ENCODE measurements at places on chromosomes 7 and 10.

DNA sequence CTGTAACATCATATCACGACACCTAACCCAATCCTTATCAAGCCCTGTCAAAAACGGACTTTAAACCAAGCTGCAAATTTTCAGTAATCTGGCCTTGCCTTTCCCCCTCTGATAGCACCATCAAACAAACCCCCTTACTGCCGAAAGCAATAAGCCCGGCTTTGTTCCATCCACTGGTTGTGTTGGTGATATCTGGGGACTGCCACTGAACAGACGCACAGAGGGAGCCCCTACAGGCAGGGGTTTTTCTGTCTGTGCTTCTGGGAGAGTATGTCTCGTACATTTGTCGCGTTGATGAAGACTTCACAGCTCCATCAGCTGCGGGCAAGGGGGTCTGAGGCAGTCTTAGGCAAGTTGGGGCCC, 550 bp upstream of the PLAU start:
- peaks cover 19% of the 10 kb centered on the region for H3K4me1 ChIP-seq
- no peak overlapping the region for H3K27ac ChIP-seq
- H3K36me3 ChIP-seq: no peaks in the 10 kb centered on the region
- no peak for DNase-seq
- H3K4me3 ChIP-seq: no peak overlapping the region

DNA sequence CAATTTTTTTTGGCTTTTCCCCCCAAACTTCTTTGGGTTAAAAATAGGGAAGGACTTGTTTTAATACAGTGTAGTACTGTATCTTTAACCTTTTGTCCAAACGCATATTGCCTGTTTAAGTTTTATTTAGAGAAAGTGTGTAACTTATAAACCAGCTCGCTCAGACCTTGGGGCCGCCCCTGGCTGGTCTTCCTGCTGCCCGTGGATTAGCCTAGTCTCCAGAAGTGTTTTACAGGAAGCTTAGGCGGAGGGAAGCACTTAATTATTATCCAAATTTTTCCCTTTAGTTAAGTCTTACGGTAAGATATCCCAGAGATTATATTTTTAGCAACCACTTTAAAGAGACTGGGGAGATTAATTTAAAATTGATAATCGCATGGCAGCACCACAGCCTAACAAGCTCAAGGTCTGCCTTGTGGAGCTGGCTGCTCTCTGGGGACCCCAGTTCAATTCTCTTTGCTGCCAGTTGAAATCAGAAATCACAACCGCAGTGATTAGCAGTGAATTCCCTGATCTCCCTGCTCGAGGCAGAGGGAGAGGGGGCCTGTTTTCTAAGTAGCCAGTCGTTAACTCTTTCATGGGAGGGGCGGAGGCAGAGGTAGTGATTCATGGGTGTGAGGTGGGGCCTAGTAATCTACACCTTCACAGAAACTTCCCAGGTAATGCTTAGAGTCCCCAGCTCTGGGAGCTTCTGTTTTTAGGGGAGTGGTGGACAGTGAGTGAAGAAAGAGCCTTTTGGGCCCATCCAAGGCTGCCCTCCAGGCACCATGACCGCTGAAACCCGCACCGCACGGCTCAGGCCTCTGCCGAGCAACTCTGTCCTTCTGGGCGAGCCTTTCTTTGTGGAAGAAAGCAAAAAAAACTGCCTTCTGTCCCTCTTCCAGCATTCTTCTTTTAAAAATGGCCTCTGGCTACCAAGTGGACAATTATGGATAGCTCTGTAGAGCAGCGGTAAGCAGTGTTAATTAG, 548.7 kb upstream of the GALNT17 start:
- no peak for DNase-seq
- no peaks in the 10 kb centered on the region for H3K27me3 ChIP-seq
- peaks cover 29% of the 10 kb centered on the region for H3K4me1 ChIP-seq
- H3K4me3 ChIP-seq: no peak overlapping the region
- peak overlapping the region; percentile 61 for H3K27ac ChIP-seq

GRCh38 chr10:68499544-68499943, 27.8 kb upstream of the DNA2 start:
- H3K36me3 ChIP-seq: peaks cover 15% of the 10 kb centered on the region
- no peaks in the 10 kb centered on the region for H3K4me1 ChIP-seq
- DNase-seq: no peak
- H3K27ac ChIP-seq: no peak overlapping the region

GRCh38 chr7:87600130-87601124, at the start of gene ABCB1:
ABCB1 (minus strand) TSS chr7:87600884; CDS start chr7:87600184, 700 bp downstream.
- no peak within 1 kb of the TSS for H3K27ac ChIP-seq
- no peak within 1 kb of the TSS for H3K4me3 ChIP-seq
- H3K4me1 ChIP-seq: peaks cover 9% of the 10 kb centered on the region
- peak; percentile 42 for DNase-seq

DNA sequence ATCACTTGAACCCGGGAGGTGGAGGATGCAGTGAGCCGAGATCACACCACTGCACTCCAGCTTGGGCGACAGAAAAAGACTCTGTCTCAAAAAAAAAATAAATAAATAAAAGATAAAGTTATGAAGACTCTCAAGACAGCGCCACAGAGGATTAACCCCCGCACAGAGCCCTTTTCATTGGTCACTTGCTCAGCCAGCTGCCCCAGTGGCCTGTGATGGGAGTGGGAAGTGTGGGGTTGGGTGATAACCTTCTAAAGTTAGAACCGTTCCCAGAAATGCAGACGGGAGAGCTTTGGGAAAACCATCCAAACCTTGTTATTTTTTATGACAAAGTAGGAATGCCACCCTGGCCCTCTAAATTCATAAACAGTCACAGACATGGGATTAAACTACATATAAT, 57.4 kb downstream of the PARP12 start:
- H3K36me3 ChIP-seq: no peaks in the 10 kb centered on the region
- no peaks in the 10 kb centered on the region for H3K4me1 ChIP-seq
- no peak overlapping the region for H3K27ac ChIP-seq
- no peak for DNase-seq
- no peaks in the 10 kb centered on the region for H3K27me3 ChIP-seq

DNA sequence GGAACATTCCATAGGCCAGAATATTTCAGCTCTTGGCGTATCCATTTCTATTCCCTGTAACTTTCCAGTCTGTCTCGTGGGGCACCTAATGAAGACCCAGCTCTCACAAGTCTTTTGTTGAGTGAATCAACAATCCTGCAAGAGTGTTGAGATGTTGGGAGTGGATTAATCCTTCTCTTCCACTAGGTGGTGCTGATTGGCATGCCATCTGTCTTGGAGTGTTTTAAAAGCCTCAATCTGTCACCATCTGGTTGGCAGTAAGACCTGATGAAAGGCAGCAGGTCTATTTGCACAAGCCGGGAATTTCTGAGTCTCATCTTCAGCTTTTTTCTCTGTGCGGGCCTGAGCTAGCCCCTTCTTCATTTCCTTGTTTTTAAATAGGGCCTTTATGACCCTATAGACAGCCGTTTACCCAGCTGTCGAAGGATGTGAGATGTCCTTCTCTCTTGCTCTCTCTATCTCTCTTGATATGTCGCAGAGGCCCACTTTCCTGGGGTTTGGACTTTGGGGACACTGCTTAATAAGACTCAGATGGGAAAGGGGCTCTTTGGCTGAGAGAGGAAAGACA, 180.5 kb downstream of the ZNF365 start:
- no peaks in the 10 kb centered on the region for H3K36me3 ChIP-seq
- no peaks in the 10 kb centered on the region for H3K4me1 ChIP-seq
- no peaks in the 10 kb centered on the region for H3K27me3 ChIP-seq
- no peak overlapping the region for H3K27ac ChIP-seq

- no peak overlapping the region for H3K27ac ChIP-seq
- DNase-seq: no peak
- H3K27me3 ChIP-seq: no peaks in the 10 kb centered on the region
- no peak overlapping the region for H3K4me3 ChIP-seq
- no peaks in the 10 kb centered on the region for H3K36me3 ChIP-seq
Measured at GRCh38 chr7:21603462-21603861, 60.6 kb downstream of the DNAH11 start.

DNA sequence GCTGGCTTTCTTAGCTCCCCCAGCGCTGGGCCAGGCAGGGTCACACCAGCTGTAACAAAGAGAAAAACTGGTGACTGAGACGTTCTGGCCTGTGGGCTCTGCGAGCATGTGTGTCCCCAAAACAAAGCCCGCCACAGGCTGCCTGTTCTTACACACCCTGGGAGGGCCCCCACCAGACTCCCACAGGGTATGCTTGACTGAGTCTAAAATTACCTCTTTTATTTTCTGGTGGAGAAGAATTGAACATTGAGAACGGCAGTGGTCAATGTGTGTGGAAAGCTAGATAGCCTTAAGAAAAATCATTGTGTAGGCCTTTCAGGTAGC, 808 bp downstream of the C10orf71 start:
- no peak overlapping the region for H3K27ac ChIP-seq
- H3K4me1 ChIP-seq: peaks cover 4% of the 10 kb centered on the region
- H3K27me3 ChIP-seq: peaks cover 1% of the 10 kb centered on the region
- no peak for DNase-seq

DNA sequence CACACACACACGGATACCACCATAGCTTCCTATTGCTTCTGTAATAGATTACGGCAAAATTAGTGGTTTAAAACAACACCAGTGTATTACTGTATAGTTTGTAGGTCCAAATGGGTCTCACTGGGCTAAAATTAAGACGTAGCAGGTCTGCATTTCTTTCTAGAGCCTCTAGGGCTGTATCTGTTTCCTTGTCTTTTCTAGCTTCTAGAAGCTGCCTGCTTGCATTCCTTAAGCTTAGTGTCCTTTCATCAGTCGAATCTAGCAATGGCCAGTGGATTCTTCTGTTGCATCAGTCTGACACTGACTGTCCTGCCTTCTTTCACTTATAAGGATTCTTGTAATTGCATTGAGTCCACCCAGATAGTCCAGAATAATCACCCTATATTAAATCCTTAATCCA, 882.3 kb downstream of the PCDH15 start:
- H3K4me3 ChIP-seq: no peak overlapping the region
- H3K27me3 ChIP-seq: no peaks in the 10 kb centered on the region
- no peaks in the 10 kb centered on the region for H3K4me1 ChIP-seq
- DNase-seq: peak; percentile 4
- no peaks in the 10 kb centered on the region for H3K36me3 ChIP-seq

DNA sequence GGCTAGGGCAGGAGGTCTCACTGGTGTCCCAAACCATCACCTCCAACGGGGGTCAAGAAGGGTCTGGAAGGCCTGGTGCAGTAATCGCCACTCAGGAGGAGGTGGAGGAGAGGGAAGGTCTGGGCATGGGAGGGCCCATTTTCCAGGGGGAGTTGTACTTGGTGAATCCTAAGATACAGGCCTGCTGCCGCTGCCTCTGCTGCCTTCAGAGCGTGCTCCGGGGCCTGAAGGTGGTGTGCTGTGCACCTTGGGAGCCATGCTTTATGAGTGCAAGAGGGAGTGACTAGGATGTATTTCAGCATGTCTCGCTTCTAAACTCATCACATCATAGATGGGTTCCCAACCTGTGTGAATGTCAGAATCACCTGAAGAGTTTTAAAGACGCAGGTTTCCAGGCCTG, 78.2 kb downstream of the GLRX3 start:
- H3K36me3 ChIP-seq: no peaks in the 10 kb centered on the region
- no peak overlapping the region for H3K27ac ChIP-seq
- DNase-seq: no peak
- H3K27me3 ChIP-seq: no peaks in the 10 kb centered on the region
- H3K4me3 ChIP-seq: no peak overlapping the region

- no peak overlapping the region for H3K4me3 ChIP-seq
- no peaks in the 10 kb centered on the region for H3K27me3 ChIP-seq
- peaks cover 2% of the 10 kb centered on the region for H3K36me3 ChIP-seq
- H3K27ac ChIP-seq: no peak overlapping the region
- DNase-seq: no peak
- H3K4me1 ChIP-seq: peaks cover 3% of the 10 kb centered on the region
Measured at GRCh38 chr10:124955868-124956267, 13.9 kb downstream of the ZRANB1 start.

- no peaks in the 10 kb centered on the region for H3K4me1 ChIP-seq
- H3K36me3 ChIP-seq: no peaks in the 10 kb centered on the region
- no peak overlapping the region for H3K4me3 ChIP-seq
- H3K27me3 ChIP-seq: no peaks in the 10 kb centered on the region
Measured at GRCh38 chr7:113263749-113264148, 145.4 kb upstream of the SMIM30 start.

DNA sequence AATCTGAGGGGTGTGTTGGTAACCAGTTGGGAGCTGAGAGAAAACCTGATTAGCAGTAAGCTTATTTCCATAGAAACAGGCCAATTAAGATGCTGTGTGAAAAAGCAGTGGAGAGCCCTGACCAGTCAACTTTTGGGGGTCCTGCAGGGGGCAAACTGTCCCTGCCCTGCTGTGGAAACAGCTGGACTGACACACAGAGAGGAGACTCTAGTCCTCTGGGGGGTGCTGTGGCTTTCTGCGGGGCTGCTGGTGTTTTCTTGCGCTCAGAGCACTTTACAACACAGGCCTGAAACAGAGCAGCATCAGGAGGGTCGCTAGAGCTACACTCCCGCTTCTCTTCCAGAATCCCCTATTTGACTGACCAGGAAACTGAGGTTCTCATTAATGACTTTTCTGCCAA, 546.9 kb upstream of the GALNT17 start:
- H3K4me3 ChIP-seq: no peak overlapping the region
- no peak overlapping the region for H3K27ac ChIP-seq
- H3K4me1 ChIP-seq: peaks cover 9% of the 10 kb centered on the region
- H3K36me3 ChIP-seq: no peaks in the 10 kb centered on the region
- no peaks in the 10 kb centered on the region for H3K27me3 ChIP-seq

DNA sequence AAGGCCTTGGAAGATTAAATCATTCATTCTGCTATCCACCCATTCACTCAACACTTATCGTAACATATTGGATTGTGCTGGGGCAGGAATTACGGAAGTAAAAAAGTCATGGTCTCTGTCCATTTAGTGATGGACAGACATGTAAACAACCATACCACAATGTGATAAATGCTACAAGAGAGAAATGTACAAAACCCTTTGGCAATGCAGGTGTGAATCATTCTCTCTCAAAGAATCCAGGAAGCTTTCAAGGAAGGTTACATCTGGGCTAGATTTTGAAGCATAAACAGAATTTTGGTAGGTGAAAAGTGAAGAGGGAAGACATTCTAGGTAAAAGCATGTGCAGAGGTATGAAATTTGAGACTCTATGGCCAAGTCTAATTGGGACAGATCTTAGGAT, 61.7 kb upstream of the KCNIP2 start:
- H3K4me1 ChIP-seq: peaks cover 3% of the 10 kb centered on the region
- DNase-seq: peak; percentile 68
- H3K27me3 ChIP-seq: no peaks in the 10 kb centered on the region
- H3K27ac ChIP-seq: no peak overlapping the region
- no peaks in the 10 kb centered on the region for H3K36me3 ChIP-seq
- H3K4me3 ChIP-seq: no peak overlapping the region

- no peak overlapping the region for H3K27ac ChIP-seq
- H3K36me3 ChIP-seq: no peaks in the 10 kb centered on the region
- H3K4me3 ChIP-seq: no peak overlapping the region
- no peaks in the 10 kb centered on the region for H3K27me3 ChIP-seq
- peaks cover 5% of the 10 kb centered on the region for H3K4me1 ChIP-seq
Measured at GRCh38 chr10:126459878-126460481, 71.7 kb upstream of the ADAM12 start.

GRCh38 chr7:151246102-151246850, 2.2 kb downstream of the SMARCD3 start:
- peaks cover 46% of the 10 kb centered on the region for H3K4me1 ChIP-seq
- H3K27ac ChIP-seq: no peak overlapping the region
- H3K27me3 ChIP-seq: peaks cover 6% of the 10 kb centered on the region
- peaks cover 9% of the 10 kb centered on the region for H3K36me3 ChIP-seq
- H3K4me3 ChIP-seq: no peak overlapping the region

All from trophoblast cell (in vitro differentiated cells and primary cell).